Activated naive CD4-positive, alpha-beta T cell treated with Interleukin-2 at 50 U/mL for 16 hours (primary cell): ENCODE measurements at places on chromosomes 3 and 15.

DNA sequence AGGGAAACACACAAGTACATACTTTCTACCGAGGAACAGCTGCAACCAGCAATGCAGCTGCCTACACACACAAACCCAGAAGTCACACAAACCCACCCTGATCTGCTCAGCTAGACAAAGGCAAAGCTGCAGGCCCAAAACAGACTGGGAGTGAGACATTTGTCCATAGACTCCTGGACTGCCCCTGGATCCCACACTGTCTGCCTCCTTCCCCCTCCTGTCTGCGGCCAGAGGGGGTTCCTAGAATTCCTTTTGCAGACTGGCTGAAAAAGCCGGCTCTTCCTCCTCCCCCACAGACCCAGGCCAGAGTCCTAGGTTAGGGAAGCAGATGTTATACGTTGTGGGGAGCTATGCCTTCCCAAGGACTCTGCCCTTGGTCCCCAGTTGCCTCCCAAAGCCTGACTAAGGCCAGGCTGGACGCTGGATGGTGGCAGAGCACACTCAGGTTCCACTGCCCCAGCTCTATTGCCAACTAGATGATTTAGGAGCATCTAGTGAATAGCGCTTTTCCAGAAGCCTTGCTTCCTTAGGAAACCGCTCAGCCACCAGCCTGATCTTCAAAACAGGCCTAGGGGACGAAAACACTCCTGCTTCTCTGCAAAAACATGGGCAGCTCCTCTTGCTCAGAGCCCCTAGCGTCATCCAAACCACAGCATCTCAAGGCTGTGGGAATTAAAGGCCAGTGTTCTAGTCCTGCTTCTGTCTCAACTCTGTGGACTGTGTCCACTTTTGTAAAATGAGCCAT lies 37.4 kb upstream of the CILP start:
- DNase-seq: no peak

GRCh38 chr3:182143903-182144302 lies 432.2 kb downstream of the SOX2 start:
- no peak for DNase-seq

GRCh38 chr3:132167870-132168269 lies 133.1 kb upstream of the CPNE4 start:
- no peak for DNase-seq

- no peak for DNase-seq
These were observed 68.9 kb upstream of the DCLK3 start for GRCh38 chr3:36833160-36833814.

GRCh38 chr3:171380711-171381425 lies 79.3 kb downstream of the TNIK start:
- DNase-seq: no peak

DNA sequence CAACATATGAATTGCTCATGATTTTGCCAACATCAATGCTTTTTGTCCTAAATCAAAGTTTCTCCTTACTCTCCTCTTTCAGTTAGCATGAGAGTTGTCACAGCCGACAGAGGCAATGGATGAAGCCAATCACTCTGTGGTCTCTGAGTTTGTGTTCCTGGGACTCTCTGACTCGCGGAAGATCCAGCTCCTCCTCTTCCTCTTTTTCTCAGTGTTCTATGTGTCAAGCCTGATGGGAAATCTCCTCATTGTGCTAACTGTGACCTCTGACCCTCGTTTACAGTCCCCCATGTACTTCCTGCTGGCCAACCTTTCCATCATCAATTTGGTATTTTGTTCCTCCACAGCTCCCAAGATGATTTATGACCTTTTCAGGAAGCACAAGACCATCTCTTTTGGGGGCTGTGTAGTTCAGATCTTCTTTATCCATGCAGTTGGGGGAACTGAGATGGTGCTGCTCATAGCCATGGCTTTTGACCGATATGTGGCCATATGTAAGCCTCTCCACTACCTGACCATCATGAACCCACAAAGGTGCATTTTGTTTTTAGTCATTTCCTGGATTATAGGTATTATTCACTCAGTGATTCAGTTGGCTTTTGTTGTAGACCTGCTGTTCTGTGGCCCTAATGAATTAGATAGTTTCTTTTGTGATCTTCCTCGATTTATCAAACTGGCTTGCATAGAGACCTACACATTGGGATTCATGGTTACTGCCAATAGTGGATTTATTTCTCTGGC lies 2.5 kb downstream of the OR4F6 start:
- DNase-seq: no peak
